ENCODE measurements at places on chromosomes 7 and 10.
A peak's percentile ranks its signal among the peaks of the same experiment; 100 is the strongest.

DNA sequence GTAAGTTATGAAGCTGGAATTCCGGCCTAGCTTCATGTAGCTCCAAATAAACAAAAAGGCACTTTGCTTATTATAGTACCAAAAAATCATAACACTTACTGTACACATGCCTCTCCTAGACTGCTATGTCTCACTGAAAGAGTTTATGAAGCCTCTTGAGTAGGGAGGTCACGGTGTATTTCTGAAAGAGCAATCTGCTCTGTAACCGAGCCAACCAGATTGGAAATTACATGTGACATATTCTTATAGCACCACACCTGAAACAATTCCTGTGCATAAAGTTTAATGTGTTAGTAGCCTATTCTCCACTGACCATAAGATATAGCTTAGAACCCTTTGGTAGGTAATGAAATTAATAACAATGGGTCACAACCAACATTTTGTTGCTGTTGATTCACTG is 1.3 kb upstream of the FAM3C start:
- DNase-seq = no peak

GRCh38 chr10:4596951-4597350 is 229.1 kb upstream of the AKR1E2 start:
- peak; percentile 37 for DNase-seq

DNA sequence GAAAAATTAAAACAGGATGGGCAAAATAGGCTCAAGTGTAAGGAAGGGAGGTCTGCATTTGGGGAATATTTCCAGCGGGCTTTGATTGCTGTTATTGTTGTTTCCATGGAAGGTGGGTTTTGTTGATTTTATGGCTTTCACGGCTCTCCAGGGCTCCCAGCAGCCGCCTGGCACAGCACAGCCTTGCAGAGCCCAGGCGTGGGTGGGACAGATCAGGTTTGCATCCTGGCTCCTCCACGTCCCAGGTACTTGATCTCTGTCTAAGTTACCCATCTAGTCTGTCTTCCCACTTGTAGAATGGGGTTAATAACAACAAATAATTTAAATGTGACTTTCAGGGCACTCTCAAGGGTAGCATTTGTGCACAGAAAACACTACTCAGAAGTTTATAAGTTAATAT is 45.2 kb downstream of the HTR5A start:
- DNase-seq = no peak

DNA sequence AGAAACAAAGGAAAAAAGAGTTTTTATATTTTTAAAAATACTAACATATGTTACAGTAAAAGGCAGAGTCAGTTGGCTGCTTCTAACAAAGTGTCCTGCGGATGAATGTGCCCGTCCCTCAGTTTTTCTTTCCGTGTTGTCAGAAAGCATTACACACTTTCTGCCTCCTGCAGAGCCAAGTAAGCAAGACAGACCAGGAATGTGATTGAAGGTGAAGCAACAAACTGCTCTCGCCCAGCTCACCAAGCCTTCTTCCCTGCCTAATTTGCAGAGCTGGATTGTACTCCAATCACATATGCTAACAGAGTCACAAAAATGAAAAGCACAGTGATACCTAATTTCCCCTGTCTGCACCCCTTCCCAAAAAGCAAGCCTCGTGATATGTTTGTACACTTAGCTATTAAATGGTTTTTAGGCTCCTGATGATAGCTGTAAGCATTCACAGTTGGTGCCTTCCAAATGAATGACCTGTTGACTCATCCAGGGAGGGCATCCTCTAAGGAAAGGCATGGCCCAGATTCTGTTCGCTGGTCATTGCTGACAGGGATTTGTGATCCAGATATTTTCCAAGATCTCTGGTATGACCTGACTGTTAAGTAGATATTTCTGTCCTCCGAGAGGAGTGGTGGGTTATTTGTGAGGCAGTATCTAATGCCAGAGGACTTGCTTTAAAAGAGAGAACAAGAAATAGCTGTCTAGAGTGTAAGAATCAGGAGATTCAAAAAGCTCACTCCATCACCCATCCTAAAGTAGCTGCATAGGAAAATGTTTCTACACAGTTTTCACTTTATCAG is 187.3 kb upstream of the PLXDC2 start:
- DNase-seq = no peak

DNA sequence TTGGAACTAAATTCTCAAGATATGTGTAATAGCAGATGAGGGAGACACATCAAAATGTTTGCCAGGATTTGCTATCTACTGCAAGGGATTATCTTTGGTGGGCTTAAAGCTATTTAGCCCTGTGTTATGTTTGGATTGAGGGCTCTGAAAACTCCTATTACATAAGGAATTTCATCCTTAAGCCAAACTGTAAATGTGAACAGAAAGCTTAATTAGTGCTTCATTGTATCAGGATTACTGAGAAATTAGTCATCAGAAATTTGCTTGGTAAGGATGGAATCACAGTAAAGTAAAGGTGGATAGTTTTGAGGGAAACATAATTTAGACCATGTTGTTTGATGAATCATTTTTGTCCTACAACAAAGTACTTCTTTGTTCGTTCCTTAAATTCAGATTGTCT is 8.3 kb downstream of the ANKRD7 start:
- DNase-seq = no peak

DNA sequence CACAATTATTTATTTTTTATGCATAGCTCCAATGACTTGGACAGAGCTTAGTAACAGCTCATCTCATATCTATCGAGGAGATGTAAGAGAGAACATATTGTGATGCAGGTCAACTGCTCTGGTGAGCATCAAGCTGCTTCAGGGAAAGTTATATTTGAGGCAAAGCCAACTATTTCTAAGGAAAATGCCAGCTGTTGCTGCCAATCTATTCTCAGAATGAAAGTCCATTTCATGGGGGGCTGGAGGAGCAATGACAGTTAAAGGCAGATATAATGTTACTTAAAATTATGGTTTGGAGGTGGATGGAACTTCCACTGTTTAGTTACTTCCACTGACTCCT is 424.8 kb downstream of the KIF20B start:
- no peak for DNase-seq

DNA sequence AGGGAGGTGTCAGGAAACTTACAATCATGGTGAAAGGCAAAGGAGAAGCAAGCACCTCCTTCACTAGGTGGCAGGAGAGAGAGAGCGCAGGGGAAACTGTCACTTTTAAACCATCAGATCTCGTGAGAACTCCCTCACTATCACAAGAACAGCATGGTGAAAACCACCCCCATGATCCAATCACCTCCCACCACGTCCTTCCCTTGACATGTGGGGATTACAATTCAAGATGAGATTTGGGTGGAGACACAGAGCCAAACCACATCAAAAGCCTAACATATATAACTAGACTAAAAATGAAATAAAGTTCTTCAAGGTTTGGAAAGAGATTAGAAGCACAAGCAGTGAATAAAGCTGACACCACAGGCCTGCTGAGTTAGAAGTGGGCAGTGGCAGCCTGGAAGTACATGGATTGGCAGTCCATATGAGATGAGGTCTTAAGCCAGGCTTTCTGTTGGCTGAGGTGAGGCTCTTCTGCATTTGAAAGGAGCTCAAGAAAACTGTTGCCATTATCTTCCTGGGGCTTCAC is 96.4 kb upstream of the MDFIC start:
- DNase-seq = no peak

DNA sequence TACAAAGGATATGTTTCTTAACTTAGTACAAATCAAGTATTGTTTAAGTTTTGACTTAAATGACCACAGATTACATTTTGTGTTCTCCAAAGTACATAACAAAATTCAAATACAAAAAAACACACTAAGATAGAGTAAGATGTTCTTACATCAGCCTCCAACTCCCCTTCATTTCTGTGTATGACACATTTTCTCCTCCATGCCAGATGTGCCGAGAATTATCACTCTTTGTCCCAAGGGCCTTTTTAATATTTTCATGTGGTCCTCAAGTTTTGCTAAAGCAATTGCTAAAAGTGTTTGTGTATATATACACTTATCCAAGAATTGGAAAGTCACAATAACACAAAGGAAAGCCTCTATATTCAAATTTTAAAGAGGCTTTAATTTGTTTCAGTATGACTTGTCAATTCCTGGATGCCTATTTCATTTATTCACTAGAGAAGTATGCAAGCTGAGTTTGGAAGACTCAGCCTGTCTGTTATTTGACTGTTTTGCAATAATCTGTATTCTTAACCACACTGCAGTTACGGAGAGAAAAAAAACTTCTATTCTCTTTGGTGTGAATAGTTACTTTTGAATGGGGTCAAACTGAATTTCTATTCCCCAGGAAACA is 586.4 kb upstream of the SEMA3D start:
- DNase-seq = no peak

DNA sequence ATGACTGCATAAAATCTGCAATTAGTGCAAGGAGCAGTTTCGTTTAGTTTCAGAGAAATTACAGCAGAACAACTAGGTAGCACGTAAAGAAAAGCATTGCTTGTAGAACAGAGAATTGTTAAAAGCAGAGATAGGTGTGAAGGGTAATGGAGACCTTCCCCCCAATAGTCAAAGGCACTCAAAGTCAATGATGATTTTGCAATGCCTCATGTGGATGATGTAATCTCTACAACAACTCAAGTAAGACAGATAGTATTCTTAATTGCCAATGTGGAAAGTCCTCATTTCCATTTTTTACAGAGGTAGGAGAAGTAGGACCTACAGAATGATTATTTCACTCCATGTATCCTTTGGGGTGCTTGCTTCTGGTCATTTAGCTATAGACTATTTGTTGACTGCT is 94.3 kb upstream of the GNAI1 start:
- no peak for DNase-seq

DNA sequence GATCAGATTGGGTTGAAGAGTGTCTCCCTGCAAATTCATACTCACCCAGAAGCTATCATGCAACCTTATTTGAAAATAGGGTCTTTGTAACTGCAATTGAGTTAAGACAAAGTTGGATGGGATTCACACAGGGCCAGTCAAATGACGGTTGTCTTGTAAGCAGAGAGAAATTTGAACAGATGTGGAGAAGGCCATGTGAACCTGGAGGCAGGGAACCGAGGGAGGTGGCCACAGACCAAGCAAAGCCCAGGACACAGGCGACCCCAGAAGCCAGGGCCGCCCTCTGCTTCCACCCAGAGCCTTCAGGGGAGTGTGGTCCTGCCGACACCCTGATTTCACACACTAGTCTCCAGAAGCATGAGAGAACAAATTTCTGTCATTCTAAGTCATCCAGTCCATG is 140.8 kb downstream of the SFMBT2 start:
- DNase-seq = no peak

DNA sequence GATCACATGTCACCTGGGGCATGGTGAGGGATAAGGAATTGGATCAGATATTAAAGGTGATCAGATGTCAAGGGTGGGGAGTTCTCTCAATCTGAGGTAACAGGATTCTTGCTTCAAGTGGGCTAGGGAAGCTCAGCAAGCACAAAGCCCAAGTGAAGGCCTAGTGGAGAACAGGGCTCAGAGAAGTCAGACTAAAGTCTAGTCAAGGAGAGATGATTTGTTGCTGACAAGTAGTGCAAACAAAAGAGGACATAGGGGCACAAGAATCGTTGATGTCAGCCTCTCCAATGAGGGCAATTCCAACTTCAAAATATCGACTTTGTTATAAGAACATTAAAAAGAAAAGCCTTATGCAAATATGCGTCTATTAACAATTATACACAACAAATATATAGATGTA is 852.8 kb upstream of the CELF2 start:
- no peak for DNase-seq

DNA sequence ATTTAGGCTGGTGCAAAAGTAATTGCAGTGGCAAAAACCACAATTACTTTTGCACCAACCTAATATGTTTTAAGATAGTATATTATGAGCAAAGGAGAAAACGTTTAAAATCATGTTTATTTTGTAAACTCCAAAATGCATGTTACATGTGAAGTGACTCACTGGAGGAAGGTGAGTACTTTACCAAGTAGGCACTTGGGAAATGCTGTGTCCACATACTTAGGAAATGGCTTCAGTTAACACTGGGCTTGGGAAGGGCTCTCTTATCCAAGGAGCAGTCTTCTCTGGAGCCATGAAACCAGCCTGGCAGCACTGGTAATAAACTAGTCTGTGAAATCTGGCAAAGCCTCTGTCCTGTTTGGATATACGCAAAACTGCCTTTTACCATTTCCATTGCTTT is 4.4 kb downstream of the RPS24 start:
- DNase-seq = no peak

- DNase-seq = no peak
These were observed 145.8 kb upstream of the LRRN3 start for GRCh38 chr7:110944966-110945644.

DNA sequence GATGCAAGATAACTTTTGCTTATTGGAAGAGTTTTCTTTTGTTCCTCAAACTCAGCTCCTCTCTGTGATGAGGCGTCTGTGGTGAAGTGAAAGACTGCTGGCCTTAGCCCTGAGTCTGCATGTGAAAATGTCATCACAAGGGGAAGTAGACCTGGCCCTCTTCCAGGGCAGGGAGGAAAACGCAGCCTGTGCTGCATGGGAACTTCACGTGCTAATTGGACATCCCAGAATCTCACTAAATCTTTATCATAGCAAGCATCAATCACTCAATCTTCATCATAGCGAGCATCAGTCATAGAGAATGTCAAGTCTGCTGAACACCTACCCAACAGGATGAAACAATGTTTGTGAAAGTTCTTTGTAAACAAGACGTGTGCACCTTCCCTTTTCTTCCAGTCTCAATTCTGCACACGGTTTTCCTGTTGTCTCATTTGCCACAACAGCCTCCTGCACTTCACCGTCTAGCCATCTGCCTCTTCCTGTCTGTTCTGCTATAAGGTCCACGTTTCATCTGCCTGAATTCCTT is 314.6 kb downstream of the FRMD4A start:
- DNase-seq = no peak

- DNase-seq = no peak
These were observed 39.7 kb downstream of the CADPS2 start for GRCh38 chr7:122846591-122846990.

GRCh38 chr7:31095286-31096197 is 43.4 kb downstream of the ADCYAP1R1 start:
- DNase-seq = no peak

GRCh38 chr7:23472956-23473843 is 2.9 kb upstream of the IGF2BP3 start:
- DNase-seq = peak; percentile 45

DNA sequence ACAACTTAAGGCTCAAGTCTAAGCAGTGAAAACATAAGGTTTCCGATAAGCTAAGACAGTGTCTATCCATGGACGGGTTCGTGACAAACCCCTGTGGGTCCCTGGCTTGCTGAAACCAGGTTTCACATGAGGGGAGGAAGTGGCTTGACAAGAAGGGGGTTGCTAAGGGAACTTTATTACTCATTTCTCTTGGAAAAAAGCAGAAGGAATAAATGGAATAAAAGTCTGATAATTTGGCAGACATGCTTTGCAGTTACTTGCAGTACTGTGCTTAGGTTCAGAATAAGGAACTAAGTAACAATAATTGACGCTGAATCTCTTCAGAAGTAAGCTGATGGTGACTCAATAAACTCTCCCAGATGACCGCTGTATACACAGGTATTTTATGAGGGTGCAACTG is 34.7 kb downstream of the RBM17 start:
- DNase-seq = no peak

DNA sequence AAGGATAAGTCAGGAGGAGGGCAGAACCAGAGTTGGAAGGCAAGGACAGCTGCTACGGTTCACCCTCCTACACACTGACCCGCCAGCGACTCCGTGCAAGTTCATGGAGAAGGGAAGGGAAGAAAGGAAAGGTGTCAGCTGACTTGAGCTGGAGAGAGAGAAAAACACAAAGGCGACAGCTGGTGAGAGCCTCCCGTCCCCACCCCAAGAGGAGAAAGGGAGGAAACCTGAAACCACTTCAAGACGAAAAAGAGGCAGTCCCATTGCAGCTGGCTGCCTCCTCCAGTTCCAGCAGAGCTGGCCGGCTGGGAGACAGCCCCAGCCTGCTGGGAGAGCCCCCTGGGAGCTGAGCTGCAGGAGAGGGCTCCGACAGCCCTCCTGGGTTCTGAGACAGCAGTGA is 75.2 kb downstream of the PARD3 start:
- peak; percentile 23 for DNase-seq

- DNase-seq = peak; percentile 47
These were observed 1.7 kb downstream of the ZEB1 start for GRCh38 chr10:31320550-31321211.

Measured in NCI-H748 treated with DMSO at 0.1 percent for 48 hours (cell line).